NCI-H510A (cell line): ENCODE measurements at places on chromosomes 6 and 20.

- DNase-seq: no peak
These were observed 27.8 kb downstream of the PPP1R16B start for GRCh38 chr20:38833154-38833856.

GRCh38 chr20:775679-776135 lies 7.4 kb upstream of the SLC52A3 start:
- DNase-seq: no peak

GRCh38 chr6:139990856-139991465 lies 616.5 kb upstream of the CITED2 start:
- no peak for DNase-seq

GRCh38 chr6:110520992-110521543 lies 44.7 kb upstream of the SLC22A16 start:
- DNase-seq: no peak

DNA sequence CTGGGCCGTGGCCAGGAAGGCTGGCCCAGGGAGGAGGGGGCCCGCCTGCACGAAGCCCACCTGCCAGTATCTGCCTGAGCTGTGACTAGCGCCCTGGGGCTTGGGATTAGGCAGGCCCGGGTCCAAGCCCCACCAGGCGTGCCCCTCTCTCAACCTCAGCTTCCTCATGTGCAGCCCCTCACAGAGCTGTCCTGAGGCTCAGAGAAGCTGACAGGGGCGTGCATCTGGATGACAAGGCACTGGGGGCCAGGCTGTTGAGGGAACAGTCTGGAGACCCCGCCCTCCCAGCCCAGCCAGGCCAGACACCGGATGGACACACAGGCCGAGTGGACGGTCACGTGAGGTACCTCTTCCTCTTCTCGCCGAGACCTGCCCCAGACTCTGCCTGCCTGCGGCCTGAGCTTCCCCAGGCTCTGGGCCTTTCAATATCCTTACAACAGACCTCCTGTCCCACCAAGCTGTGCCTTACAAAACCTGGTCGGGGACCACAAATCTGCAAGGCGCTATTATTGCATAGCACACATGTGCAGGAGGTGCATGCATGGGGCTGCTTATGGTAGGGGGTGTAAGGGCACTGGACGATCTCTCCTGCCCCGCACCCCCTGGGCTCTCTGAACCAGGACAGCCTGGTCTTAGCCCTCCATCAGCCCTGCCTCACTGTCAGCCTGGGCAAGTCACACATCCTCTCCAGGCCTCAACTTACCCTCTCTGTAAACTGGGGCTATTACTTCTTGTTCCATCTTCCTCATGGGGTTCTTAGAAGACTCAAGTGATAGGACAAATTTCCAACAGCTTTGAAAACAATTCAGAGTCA lies 20.0 kb downstream of the NOL4L start:
- DNase-seq: no peak

- DNase-seq: no peak
These were observed 9.7 kb upstream of the MARCKS start for GRCh38 chr6:113847447-113847846.

GRCh38 chr20:40797425-40797824 lies 108.4 kb upstream of the MAFB start:
- no peak for DNase-seq

- no peak for DNase-seq
These were observed 84.7 kb downstream of the HAO1 start for GRCh38 chr20:7855545-7855944.

GRCh38 chr6:3750317-3751076 lies 1.0 kb downstream of the PXDC1 start:
- DNase-seq: no peak

DNA sequence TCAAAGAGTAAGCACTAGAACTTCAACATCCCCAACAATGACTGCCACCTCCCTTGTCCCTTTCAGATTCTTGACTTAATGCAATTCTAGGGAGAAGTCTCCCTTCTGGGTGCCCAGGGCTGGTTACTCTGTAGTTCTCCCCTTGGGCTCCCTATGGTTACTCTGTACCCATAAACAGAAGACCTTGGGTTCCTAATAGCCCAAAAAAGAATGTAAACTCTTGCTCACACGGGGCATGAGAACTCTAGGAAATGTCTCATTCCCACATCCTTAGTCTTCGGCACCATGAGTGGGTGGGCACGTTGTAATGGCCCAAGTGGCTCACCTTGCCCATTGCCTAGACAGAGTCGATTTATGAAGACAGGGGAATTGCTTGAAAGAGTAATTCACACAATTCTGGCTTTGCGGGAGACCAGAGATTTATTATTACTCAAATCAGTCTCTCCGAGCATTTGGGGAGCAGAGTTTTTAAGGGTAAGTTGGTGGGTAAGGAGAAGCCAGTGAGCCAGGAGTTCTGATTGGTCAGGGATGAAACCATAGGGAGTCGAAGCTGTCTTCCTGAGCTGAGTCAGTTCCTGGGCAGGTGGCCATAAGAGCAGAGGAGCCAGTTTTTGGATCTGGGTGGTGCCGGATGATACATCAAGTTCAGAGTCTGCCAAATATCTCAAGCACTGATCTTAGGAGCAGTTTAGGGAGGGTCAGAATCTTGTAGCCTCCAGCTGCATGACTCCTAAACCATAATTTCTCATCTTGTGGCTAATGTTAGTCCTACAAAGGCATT lies 61.2 kb upstream of the SIRPG start:
- DNase-seq: no peak

DNA sequence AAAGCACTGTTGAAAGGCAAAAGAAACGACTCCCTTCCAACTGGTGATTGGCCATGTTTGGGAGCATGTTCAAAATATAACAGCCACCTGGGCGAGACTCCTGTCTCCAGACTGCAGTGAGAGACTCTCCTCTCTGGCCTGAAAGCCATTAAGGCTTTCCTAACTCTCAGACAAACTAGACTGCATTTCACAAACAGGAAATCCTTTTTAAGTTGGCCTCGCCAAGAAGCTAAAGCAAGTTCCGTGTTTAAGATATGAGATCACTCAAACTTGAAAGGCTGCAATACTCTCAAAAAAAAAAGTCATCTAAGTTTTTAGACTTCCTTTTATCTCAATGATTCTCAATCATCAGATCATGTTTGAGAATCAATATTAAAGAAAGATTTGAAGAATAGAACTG lies 117.0 kb downstream of the TFAP2A start:
- no peak for DNase-seq

DNA sequence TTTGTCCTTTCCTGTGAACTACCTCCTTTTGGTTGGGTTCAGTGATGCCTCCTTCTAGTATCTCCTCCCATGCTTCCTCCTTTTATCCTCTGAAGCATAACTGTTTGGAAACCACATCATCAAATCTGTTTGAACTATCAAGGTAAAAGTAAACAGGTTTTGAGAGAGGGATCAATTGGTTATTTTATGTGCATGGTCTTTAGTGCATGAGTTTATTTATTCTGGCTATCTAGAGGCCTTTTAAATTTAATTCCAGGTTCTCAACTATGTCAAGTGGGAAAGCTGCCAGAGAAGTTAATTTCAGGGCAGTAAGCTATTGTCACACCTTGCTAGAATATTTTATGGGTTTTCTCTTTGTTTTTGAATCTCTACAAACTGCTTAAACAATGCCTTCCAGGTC lies 54.1 kb downstream of the WASF1 start:
- no peak for DNase-seq

GRCh38 chr6:10478187-10479040 lies 42.7 kb upstream of the GCNT2 start:
- no peak for DNase-seq

- DNase-seq: no peak
These were observed 38.5 kb downstream of the TSPYL4 start for GRCh38 chr6:116215414-116215813.

DNA sequence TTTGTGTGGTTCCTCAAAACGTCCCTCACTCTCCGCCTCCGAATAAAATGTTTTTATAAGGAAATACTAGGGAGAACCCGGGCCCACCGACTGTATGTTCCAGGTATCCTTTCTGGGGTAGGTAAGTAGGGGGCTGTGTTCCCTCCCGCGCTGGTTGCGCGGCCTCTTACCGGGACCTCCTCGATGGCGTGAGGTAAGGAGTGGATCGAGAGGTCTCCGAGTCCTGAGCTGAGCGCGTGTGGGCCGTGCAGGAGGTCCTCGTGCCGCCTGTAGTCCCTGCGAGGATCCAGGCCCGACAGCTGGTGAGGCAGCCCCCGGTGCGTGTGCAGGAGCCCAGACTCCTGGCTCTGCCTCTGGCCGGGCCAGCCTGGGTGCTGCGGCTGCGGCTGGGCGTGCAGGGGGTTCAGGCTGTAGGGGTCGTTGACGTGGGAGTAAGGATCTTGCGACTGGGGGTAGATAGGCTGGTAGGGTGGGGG lies 5.1 kb downstream of the TFAP2A start:
- no peak for DNase-seq

DNA sequence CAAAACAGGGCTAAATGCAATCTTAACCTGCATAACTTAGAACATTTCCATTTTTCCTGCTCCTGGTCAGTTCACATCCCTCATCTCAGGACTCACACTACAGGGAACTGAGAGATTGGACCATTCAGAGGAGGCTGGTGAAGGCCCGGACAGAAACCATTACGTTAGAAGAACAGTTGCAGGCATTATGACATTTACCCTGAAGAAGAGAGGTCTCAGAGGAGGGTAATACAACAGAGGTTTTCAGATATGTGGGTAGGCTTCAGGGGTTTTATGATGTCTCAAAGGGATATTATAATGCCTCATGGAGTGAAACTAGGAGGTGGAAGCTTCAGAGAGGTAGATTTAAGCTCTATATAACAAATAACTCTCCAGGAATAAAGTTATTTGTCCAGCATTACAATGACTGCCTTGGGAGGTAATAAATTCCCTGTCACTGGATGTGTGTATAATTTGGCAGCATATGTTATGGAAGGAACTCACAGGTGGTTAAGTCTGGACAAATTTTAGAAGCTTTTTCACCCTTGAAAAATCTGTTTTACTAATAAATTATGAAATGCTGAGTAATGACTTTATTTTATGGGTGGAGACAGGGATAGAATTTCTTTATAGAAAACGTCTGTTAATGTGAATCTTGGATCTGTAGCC lies 36.7 kb upstream of the RIPOR2 start:
- DNase-seq: no peak

DNA sequence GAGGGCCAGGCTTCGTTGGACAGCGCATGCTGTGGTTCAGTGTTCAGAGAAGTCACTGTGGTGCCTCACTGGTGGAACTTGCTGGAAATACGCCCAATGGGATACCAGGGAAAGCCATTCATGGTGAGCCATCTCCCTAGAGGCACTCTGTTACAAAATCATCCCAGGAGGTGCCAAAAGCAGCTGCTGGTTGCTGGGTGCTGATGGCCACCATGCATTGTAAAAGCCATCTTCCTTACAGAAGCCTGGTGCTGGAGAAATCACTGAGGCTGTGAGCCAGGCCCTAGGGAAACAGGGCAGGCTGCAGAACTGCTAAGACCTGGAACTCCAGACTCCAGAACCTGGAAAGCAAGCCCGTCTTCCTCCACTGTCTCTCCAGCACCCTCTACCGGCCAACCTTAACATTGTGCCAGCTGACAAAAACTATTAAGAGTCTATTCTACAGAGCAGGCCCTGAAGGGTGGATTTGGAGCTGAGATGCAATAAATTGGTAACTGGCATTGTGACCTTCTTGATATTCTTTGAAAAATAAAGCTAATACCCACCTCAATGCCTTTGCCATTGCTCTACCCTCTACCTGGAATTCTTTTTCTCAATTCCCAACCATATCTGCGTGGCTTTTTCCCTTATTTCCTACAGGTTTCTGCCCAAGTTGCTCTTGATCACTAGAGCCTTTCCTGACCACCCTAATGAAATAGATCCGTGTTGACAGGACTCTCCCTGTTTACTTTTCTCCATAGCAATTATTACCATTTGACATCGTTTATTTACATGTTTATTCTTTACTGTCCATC lies 18.5 kb downstream of the SNRPB start:
- peak; percentile 19 for DNase-seq

DNA sequence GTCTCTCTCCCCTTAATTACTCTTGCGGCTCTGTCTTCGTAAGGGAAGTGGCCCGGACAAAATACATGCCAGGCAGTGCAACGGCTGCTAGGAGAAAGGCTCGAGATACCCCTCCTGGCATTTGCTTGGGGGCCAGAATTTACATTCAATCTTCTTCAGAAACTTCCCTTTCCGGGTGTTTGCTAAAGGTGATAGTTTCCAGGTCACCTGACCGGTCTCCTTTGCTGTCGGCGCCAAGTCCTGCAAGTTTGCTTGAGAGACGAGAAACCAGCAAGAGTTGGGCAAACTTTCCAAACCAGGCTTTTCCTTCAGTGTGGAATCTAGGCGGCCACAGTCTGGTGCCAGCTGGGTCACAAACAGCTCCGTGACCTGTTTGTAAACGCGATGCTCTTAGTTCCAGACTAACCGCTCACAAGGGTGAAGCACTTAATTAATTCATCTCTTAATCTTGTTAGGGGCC lies 563 bp upstream of the SRSF3 start:
- peak; percentile 44 for DNase-seq

- DNase-seq: no peak
These were observed 73.7 kb downstream of the AFG1L start for GRCh38 chr6:108368431-108369030.

- no peak for DNase-seq
These were observed 64.3 kb downstream of the ZFP64 start for GRCh38 chr20:52127309-52127708.

DNA sequence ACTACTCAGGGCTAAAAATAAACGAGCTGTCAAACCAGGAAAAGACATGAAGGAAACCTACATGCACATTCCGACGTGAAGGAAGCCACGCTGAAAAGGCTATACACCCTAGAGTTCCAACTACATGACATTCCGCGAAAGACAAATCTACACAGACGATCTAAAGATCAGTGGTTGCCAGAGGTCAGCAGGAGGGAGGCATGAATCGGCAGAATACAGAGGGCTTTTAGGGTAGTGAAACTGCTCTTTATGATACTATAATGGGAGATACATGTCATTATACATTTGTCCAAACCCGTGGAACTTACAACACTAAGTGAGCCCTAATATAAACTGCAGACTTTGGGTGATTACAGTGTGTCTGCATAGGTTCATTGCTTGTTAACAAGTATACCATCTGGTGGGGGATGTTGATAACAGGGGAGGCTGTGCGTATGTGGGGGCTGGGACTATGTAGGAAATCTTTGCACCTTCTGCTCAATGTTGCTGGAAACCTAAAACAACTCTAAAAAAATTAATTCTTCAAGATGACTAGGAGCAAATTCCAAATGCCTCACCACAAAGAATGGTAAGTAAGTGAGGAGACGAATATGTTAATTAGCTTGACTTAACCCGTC lies 132.2 kb upstream of the CDH4 start:
- DNase-seq: no peak

DNA sequence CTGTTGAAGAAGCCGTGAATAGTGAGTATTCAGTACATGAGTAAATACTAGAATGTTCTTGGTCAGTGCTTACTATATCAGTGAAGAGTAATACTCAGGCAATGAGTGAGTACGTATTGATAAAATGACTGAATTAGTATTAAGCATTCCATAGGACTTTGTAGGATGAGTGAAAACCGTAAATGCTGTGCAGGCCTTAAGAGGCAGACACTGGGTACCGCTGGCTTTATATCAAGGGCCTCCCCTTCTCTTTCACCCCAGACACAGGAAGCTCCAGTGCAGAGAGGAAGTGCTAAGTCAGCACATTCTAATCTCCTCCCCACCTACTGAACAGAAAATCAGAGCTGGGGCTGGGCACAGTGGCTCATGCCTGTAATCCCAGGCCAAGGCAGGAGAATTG lies 24.2 kb downstream of the POFUT1 start:
- DNase-seq: no peak
